ENCODE measurements at places on chromosomes 2 and 18. TPM values are rescaled to one million over a fixed set of nuclear protein-coding genes. Genes with fewer than 3 reads are reported as not detected.

- DNase-seq, result no peak
Observed at GRCh38 chr2:20179755-20180594, 45.0 kb downstream of the SDC1 start.

DNA sequence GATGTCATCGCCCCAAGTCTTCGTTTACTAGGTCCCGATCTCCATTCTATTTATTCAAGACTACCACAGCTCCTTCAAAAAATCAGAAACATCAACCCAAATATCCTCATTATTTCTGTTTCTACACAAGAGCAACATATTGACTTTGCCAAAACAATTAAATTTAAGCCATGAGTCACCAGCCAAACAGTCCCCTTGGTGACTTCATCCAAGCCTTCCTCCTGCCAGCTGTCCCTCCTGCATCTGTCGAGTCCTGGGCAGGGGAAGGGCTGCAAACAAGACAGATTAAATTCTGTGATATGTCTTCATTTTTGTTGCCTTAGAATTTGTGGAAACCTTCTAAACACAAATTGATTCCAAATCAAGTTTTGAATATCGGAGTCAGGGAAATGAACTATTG, 110.3 kb downstream of the SP3 start:
- no peak for DNase-seq

- DNase-seq, result no peak
Observed at GRCh38 chr18:7630731-7631442, 63.8 kb downstream of the PTPRM start.

DNA sequence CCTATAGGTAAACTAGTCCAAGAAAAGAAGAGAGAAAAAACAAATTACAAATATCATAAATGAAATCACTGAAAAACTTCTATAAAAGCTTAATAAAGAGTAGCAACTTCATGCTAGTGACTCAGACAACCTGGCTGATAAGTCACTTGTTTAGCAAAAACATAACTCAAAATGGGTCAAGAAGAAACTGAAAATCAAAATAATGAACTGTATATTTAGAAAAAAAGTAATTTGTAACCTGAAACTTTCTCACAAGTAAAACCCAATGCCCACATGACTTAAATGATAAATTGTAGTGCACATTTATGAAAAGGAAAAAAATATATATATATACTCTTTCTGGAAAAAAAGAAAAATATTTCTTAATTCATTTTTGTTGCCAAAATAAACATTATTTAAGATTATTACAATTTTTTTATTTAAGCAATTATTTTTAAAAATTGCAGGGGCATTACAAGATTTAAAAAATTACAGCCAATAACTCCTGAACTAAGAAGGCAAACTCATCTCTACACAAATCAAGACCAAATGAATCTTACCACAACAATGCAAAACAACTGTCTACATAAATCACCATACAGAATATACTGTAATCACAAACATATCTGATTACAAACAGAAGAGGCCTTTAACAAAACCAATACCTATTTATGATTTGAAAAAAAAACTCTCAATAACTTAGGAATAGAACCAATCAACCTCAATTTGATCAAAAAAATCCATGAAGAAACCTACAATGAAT, 406.3 kb downstream of the CDH7 start:
- DNase-seq, result no peak

GRCh38 chr18:35096677-35097011, 55.4 kb downstream of the MAPRE2 start:
- DNase-seq, result no peak

DNA sequence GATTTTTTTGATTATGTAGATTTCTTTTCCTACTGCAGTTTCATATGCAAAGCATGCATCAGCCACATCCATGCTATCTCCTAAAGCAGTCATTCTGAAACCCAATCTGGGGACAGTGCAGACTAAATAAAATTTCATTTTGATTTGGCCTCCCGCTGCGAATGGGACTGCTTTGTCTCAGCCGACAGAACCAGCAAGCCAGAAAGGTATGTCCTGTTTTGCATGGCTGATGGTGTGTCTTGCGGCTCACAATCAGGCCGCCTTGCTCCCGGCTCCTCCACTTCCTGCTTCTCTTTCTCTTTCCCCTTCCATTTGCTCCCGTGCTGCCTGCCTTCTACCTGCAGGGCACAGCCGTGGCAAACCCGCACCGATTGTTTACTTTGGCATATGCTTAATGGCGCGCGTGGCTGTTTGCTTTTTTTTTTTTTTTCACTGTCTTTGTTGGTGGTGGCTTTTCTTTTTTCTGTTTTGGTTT, 419.6 kb upstream of the POU3F3 start:
- DNase-seq, result no peak

DNA sequence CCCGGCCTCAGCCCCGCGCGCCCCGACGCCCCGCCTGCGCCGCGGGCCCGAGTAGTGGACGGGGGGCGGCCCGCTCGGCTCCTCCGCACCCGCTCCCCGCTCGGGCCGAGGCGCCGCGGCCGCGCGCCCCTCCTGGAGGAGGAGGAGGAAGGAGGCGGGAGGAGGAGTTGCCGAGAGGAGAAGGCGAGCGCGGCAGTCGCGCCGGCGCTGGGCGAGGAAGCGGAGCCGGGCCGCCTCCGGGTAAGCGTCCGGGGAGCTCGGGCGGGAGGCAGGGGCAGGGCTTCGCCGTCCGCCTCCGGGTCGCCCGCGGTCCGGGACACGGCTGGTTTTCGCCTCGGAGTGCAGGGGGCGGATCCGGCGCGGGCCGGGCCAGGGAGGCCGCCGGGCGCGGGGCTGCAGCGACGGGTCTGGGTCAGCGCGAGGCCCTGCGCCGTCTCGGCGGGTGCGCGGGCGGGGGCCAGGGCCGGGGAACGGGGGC, at the start of gene SOCS6:
TSS of gene SOCS6 (plus strand) at position 195 of the 478 bp plus-strand sequence. CDS start 35,624 bp downstream, outside the sequence.
- DNase-seq, result peak; percentile 72

GRCh38 chr2:217645896-217646295, 356.9 kb downstream of the TNS1 start:
- DNase-seq, result no peak

DNA sequence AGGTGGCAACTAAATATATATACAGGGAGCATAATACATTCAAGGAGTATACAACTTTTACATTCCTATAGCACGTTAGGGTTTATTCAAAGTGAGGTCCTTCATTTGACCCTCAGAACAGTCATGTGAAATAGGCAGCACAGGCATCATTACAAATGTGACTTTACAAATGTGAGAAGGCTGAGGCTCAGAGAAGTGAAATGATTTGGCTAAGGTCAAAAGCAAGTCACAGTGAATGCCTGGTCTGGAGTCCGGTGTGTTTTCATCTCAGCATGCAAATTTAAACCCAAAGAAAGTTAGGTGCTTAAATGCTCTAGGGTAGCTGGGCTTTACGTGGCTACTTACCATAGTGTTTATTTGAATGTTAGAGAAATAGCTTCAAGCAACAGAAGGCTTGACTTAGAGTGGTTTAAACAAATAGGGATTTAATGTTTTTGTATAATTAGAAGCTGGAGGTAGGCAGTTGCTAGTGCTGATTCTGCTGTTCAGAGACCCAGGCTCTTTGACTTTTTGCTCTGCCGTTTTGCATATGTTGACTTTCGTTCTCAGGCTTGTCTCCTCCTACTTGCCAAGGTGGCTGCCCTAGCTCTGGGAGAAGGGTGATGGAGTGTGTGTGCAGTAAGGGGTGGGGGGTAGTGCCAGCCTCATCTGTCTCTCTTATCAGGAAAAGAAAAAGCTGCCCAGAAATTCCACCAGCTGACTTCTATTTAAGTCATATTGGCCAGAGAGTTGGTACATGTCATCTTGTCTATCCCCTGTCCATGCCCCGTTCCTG, 89.2 kb downstream of the PLCL1 start:
- no peak for DNase-seq

DNA sequence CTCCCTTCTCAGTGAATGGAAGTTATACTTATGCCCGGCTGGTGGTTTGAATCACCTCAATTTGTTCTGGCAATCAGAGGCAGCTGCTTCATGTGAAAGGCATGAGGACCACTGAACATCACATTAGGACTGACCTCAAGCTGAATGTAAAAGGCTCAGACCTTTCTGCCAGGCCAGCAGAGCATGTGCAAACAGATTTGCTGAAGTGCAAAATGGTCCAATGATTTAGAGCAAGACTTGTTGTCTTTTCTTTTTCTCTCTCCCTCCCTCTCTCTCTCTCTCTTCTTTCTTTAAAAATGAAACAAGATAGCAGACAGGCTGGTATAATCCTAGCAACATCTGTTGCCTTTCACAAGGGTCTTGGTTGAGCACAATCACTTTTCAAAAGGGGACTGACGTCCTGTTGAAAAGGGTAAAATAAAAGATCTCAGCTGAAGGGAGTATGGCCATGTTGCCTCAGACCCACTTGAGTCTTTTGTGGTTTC, 13.3 kb upstream of the CDH7 start:
- no peak for DNase-seq

GRCh38 chr18:38454764-38455469, 889.3 kb upstream of the CELF4 start:
- no peak for DNase-seq

GRCh38 chr2:47028846-47029560, 113.4 kb upstream of the MCFD2 start:
- no peak for DNase-seq

GRCh38 chr18:70181015-70181414, 24.5 kb downstream of the RTTN start:
- no peak for DNase-seq

DNA sequence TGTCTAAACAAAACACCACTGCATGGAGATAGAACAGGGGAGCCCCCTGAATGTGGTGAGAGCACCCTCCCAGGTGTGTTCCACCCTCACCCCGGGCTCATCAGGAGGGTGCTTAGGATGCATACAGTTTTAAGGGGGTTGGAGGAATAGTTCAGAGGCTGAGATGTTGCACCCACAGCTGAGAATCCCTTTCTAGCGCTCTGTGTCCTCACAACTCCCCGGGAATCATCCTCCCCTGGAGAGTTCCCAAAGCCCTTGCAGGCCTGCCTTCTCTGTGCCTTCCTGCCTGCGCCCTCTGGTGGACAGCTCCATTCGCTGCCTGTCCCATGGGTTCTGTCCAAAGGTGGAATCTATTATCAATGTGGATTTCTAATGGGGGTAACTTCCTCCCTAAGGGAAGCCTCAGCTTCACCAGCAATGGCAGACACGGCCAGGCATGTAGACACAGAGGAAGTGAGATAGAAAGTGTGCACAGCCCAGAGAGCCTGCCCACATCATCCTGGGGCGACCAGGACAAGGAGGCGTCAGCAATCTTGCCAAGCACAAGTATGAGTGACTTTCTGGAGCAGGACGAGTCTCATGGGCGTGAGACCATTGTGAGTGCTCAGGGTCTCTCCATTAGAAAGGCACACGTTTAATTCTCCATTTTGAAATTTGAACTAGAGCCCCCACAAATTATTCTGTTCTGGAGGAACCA, 1.2 kb upstream of the UGT1A5 start:
- DNase-seq, result peak; percentile 74

DNA sequence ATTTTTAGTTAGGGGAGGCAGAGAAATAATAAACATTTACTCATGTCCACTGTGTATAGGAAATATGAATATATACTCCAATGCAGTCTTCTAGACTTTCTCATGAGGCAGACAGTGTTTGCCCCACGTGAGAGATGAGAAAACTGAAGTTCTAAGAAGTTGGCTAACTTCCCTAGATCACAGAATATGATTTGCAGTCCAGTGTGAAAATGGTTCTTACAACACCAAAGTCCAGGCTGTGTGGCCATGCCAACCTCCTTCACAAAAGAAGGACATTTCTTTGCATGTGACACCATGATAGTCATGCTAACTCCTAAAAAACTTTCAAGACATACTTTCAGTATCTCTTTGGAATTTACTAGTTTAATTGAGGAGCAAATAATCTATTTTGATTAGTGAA, 143.7 kb downstream of the IRS1 start:
- DNase-seq, result no peak

GRCh38 chr18:54528942-54529376, 62.1 kb upstream of the DYNAP start:
- DNase-seq, result no peak

GRCh38 chr2:106562268-106563186, 75.4 kb downstream of the CD8B2 start:
- DNase-seq, result no peak

- DNase-seq, result no peak
Observed at GRCh38 chr2:26877276-26877675, 29.3 kb downstream of the DPYSL5 start.

GRCh38 chr2:1925516-1925915, 181.2 kb upstream of the PXDN start:
- no peak for DNase-seq

GRCh38 chr2:117359266-117359914, 455.1 kb upstream of the DDX18 start:
- no peak for DNase-seq

DNA sequence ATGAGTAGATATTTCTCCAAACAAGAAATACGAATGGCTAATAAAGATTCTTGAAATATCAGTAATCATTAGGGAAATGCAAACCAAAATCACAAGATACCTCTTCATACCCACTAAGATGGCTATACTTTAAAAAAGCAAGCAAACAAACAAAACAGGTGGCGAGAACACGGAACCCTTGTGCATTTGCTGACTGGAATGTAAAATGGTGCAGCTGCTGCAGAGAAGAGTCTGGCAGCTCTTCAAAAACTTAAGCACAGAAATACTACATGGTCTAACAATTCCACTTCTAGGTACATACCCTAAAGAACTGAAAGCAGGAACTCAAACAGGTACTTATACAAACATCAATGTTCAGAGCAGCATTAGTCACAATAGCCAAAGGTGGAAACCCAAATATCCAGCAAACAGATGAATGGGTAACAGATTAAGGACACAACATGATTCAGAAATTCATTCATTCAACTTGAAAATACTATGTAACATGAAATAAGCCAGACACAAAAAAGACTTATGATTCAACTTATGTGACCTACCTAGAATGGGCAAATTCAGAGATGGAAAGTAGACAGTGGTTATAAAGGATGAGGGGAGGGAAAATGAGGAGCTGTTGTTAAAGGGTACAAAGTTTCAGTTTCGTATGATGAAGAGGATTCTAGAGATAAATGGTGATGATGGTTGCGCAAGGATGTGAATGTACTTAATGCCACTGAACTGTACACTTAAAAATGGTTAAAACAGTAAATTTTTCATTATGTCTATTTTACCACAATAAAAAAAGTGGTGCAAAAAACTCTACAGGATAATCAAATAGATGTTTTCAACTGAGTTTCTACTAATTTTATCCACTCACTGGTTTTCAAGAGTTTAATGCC, 26.9 kb upstream of the GPR75 start:
- no peak for DNase-seq

DNA sequence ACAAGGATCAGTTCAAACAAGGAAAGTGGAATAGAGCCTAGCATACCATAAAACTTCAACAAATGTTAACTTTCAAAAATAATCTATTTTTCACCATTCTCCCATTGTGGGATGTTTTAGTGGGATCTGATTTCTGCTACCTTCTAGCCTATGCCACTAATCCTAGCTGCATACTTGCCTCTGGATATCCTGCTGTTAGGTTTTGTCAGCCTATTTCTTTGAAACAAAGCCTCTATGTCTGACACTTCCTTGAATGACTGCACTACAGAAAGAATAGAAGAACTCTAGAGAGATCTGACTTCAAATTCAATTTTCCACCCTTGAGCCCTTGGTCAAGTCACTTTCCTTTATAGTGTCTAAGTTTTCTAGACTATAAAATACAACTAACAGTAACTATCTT, 291.5 kb downstream of the PTH2R start:
- DNase-seq, result no peak

The CRYBA2 gene
- not detected for total RNA-seq

The MCM6 gene
- 75.3 TPM for total RNA-seq

The RAB11FIP5 gene
- 8.8 TPM for total RNA-seq

The SGO2 gene
- 18.2 TPM for total RNA-seq

The EMILIN2 gene
- 20.8 TPM for total RNA-seq

The AGXT gene
- total RNA-seq, result not detected

The DOK6 gene
- total RNA-seq, result not detected

The EFHD1 gene
- total RNA-seq, result 0.24 TPM

The PPP4R3B gene
- total RNA-seq, result 92.4 TPM

The ST6GAL2 gene
- total RNA-seq, result not detected

The ERFE gene
- 0.20 TPM for total RNA-seq

The DUSP19 gene
- total RNA-seq, result 1.5 TPM

The TBC1D8 gene
- 0.56 TPM for total RNA-seq

The RGPD3 gene
- total RNA-seq, result not detected
